ENCODE measurements at places on chromosomes 16 and 17.

DNA sequence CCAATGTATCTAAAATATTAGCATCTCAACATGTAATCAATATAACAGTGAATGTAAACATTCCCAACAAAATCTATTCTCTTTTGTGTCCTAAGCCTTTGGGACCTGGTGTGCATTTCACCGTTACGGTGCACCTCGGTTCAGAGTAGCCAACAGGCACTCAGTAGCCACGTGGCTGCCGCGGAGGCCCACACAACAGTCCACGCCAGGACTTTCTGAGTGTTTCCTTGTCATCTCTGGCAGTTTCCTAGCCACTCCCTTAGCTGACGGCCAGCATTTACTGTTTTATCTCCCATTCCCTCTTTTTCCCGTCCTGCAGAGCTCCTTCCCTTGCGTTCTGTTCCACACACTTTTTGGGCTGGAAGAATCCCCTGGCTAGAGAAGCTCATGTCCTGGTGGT is 36.3 kb downstream of the VAC14 start:
- no peak for DNase-seq

DNA sequence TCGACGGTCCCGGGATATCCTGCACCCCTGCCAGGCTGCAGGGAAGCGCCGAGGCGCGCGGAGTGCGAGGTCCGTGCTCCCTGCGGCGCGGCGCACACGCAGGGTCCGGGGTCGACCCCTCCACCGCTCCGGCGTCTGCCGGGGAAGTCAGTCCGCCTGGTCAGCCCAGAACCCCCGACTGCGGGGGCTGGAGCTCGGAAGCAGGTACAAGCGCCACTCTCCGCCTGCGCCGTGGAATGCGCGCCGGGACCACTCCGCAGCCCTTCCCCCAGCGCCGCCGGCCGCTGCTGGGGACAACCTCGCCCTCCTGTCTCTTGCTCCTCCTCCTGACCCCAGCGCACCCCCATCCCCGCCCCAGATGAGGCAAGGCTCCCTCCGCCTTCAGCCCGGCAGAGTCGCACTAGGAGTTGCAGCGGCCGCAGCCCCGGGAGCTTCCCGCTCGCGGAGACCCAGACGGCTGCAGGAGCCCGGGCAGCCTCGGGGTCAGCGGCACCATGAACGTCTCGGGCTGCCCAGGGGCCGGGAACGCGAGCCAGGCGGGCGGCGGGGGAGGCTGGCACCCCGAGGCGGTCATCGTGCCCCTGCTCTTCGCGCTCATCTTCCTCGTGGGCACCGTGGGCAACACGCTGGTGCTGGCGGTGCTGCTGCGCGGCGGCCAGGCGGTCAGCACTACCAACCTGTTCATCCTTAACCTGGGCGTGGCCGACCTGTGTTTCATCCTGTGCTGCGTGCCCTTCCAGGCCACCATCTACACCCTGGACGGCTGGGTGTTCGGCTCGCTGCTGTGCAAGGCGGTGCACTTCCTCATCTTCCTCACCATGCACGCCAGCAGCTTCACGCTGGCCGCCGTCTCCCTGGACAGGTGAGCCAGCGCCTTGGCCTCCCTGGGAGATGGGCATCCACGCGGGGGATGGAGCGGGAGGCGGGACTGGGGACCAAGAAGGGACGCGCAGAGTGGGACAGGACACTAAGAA is at the start of gene GALR2:
Gene GALR2, plus strand, starts transcription at position 392 of the 974 bp plus-strand sequence. Its CDS starts 103 bp downstream, at position 495.
- DNase-seq = no peak

- no peak for DNase-seq
These were observed 94.2 kb upstream of the CREBBP start for GRCh38 chr16:3974751-3975150.

- no peak for DNase-seq
These were observed 58.1 kb downstream of the ACTG1 start for GRCh38 chr17:81454473-81454872.

DNA sequence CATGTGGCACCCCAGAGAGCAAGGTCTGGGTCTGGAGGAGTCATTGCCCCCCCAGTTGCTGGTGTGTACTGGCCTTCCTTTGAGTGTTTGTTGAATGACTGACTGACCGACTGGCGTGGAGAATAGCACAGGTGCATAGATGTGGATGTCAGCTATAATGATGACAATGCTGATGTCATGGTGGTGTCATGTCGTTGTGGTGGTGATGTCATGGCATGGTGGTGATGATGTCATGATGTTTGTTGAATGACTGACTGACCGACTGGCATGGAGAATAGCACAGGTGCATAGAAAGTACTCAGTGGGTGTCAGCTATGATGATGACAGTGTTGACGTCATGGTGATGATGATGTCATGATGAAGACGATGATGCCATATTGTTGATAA is 22.1 kb downstream of the TMEM114 start:
- DNase-seq = no peak

- no peak for DNase-seq
These were observed 7.8 kb downstream of the NACA2 start for GRCh38 chr17:61583242-61583641.

- no peak for DNase-seq
These were observed at the start of gene IL32 for GRCh38 chr16:3065069-3065741. IL32 (plus strand) TSS chr16:3065640; CDS start chr16:3065812, 172 bp downstream.

DNA sequence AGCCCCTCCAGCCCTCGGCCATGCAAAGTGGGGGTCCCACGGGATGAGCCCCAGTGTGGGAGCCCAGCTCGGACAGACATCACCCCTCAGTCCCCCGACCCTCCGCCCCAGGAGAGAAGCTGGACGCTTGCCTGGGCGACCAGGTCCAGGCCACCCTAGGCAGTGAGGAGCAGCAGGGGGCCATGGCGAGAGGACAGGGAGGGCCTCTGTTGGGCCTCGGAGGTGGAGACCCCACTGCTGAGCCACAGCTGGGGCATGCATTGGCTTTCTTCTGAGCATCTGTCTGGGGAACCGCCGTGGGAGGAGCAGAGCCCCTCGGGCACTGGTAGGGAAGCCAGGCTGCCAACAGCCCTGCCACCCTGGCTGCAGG is 13.0 kb downstream of the ACTG1 start:
- DNase-seq = no peak

DNA sequence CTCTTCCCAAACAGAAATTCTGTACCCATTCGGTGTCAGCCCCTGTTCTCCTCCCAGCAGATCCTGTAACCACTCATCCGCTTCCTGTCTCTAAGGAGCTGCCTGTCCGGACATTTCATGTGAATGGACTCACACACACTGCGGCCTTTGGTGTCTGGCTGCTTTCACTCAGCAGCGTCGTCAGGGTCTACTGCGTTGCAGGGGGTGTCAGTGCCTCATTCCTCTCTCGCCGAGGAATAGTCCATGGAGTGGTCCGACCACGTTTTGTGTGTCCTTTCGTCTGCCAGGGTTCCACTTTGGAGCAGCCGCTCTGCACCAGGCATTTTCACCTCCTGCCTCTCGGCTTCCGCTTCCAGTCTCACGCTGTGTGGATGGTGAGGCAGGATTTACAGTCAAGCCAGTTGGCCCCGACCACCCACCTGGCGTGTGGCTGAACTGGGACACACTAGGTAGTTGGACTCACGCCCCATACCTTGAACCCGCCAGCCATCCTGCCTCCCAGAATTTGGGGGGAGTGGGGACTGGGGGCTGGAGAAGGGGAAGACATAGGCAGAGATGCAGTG is 188.2 kb upstream of the CIBAR2 start:
- DNase-seq = no peak

- no peak for DNase-seq
These were observed 77.7 kb upstream of the GNG13 start for GRCh38 chr16:878072-878784.

- DNase-seq = no peak
These were observed 857 bp downstream of the TANGO6 start for GRCh38 chr16:68844211-68844564.

DNA sequence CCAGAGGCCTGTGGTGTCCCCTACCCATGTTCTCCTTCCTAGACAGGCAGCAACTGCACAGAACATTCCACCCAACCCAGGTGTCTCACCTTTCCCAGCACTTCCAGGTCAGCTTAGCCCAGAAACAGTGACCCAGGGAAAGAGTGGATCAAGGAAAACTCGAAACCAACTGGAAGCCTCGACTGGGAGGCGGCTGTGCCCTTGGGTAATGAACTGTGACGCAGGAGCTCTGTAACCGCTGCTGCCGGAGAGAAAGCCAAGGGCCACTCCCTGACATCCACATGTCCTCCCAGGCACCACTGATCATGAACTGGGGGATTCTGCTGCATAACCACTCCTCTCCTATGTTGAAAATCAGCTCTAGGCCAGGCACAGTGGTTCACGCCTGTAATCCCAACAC is 34.4 kb downstream of the WDR59 start:
- no peak for DNase-seq

GRCh38 chr16:85878875-85879274 is 20.1 kb upstream of the IRF8 start:
- DNase-seq = no peak

DNA sequence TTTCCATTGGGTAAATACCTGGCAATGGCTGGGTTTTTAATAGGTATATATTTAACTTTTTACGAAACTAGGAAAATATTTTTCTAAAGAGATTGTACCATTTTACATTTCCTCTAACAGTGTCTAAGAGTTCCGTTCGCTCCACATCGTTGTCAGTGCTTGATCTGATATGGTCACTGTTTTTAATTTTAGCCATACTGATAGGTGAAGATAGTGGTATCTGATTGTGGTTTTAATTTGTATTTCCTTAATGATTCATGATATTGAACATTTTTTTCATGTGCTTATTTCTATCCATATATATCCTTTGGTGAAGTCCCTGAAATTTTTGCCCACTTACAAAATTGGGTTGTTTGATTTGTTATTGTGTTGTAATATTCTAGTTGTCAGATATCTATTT is 117.7 kb downstream of the CHD9 start:
- DNase-seq = no peak

GRCh38 chr16:68281368-68282063 is 17.2 kb downstream of the SLC7A6 start:
- no peak for DNase-seq

- DNase-seq = no peak
These were observed 27.3 kb downstream of the COX4I1 start for GRCh38 chr16:85826686-85827247.

GRCh38 chr16:1424028-1424427 is 3.5 kb upstream of the UQCC4 start:
- no peak for DNase-seq

- DNase-seq = no peak
These were observed 32.8 kb downstream of the ARSG start for GRCh38 chr17:68324114-68324513.

DNA sequence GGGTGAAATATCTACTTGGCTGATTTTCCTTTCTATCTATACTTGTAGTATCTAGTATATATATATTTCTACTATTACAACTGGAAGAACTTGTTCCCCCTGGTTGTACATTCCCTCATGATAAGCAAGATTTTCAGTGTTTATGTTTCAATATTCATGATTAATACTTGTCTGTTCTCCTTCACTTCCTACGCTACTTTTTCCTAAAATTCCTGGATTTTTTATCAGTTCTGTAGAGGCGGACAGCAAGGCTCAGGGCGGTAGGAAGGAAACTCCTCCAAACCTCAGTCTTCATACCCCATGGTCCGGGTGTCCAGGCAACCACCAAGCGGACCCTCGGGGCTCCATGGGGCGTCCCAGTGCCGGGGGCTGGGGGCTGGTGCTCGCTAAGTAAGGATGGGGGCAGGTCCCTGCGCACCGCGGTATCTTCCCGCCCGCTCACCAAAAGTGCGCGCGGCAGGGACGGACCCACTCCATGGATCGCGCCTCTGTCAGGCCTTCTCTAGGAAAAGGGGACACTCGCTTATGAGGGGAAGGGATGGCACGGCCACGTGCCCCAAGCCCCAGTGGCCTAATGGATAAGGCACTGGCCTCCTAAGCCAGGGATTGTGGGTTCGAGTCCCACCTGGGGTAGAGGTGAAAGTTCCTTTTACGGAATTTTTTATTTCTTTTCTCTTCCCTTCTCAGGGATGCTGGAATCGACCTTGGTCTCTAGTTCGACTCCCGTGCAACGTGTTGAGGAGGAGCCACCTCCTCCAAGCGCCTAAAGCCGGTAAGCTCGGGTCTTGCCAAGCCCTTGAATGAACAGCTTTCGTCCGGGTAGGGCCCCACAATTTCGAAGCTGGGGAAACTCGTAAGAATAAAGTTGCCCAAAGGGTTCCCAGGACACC is 13.2 kb downstream of the ATP5PD start:
- peak; percentile 98 for DNase-seq

DNA sequence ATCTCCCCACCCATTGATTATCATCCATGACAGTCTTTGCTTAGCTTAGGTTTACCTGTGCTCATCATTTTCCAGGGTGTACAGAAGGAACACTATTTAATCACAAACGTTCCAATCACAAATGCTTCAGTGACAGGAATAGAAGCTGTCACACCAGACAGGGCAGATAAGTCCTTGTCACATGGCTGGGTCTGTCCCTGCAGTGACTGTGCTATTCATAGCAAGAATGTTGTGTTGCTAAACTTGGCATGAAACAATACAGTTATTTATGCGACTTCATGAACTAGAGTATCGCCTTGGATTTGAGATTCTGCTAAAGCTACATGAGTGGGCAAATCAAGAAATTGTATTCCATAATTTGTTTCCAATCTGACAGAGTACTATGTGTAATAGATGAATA is 108.4 kb downstream of the CDH13 start:
- DNase-seq = no peak

DNA sequence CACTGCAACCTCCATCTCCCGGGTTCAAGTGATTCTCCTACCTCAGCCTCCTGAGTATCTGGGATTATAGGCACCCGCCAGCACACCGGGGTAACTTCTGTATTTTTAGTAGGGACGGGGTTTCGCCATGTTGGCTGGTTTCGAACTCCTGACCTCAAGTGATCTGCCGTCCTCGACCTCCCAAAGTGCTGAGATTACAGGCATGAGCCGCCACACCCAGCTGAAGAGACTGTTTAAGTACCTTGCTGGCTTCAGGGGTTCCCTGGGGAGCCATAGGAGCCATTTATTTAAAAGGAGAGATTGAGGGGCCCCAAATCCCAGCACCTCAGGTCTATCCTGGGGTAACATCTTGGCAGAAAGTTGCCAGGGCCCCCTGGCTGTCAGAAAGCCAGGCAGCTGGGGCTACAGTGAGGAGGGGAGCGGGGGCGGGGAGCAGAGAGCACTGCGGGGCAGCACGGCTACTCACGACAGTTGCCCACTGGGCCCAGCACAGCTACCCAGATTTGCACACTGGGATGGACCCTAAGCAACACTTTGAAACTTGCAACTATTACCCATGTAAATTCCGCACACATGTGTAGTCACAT is 1.6 kb downstream of the SNAI3 start:
- DNase-seq = no peak

DNA sequence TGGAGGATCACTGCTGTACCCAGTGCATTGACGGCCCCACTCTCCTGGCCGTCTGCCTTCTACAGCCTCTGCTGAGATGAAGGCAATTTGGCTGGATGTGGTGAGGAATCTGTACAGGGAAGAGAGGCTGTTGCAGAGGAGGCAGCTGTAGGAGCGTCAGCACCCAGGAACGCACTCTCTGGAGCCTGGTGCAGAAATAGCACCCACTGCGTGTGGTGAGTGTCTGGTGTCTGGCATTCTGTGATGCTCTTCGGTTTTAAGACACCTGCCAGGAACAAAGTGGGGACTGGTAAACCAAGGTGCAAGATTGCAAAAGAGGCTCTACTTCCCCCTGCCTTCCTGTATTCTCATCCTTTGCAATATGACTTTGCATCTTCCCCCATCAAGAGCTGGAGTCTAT is 187.5 kb upstream of the SDK2 start:
- no peak for DNase-seq
